ENCODE measurements at places on chromosomes 7 and 10.

GRCh38 chr7:145848691-145849090, 267.9 kb upstream of the CNTNAP2 start:
- no peak for DNase-seq

DNA sequence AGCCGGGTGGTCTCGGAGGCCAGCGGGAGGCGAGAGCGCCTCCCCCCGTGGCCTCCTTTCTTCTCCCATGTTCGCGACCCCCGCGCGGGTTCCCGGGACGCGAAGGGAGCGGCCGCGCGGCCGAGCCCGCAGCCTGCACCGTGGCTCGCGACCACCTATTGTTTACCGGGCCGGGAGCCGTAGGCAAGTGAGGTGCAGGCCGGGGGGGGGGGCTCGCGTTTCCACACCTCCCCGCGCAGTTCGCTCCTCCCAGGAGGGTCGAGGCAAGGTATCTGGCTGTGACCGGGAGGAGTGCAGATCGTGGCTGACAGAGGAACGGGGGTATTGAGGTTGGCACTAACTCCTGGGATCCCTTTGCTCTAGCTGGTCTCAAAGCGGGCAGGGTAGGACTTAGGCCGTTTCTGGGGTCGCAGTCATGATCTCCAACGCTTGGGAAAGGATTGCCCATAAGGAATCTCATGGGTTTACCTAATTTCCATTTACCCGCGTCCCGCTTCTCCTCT, 734 bp downstream of the PTPN12 start:
- DNase-seq = peak; percentile 14

DNA sequence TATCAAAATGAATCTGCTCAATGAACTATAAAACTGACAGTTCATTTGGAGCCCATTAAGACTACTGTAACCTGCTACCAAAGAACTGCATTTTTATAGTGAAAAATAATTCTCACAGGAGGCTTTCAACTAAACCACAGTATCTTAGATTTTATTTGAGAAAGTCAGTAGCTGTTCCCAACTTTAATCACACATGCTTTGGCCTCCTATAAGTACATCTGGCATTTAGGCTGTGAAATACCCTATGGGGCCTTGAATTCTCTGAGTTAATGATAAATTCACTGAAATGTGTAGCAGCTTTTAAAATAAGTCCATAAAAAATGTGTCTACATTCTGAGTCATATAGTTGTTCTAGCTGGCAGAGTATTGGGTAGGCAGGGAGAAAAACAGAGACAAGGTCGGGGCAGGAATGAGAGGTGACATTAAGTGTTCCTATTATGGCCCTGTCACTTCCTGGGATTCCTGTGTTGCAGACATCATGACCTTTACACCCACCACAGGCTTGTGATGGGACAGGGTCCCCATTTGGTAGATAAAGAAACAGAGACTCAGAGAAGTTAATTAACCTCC, 588.8 kb downstream of the REEP3 start:
- DNase-seq = no peak

DNA sequence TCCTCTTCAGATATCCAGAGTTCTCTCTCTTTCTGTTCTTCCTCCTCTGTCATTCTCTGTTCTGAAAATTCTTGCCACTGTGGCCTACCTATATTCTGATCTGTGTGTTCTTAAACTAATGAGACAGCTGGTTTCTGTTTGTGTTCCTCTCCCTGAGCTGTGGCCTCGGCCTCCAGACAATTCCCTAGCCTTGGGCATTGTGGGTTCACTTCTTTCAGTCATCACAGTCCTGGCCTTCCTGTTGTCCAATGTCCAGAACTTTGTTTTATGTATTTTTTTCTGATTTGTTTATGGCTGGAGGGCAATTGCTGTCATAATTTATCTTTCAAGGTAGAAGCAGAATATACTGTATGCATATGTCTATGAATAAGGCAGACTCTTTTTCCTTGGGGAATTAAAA, 173.2 kb upstream of the MTPN start:
- DNase-seq = no peak

GRCh38 chr10:61845950-61846268, 55.6 kb upstream of the ARID5B start:
- DNase-seq = no peak

- DNase-seq = peak; percentile 17
Observed at GRCh38 chr10:96417441-96417840, 58.6 kb upstream of the OPALIN start.

GRCh38 chr7:38383281-38383680, 109.8 kb upstream of the TARP start:
- no peak for DNase-seq

- DNase-seq = no peak
Observed at GRCh38 chr7:124881981-124882380, 47.6 kb downstream of the POT1 start.

GRCh38 chr10:46516660-46517416, 39.6 kb downstream of the GPRIN2 start:
- DNase-seq = no peak

- peak; percentile 25 for DNase-seq
Observed at GRCh38 chr7:5634107-5634950, 147.1 kb downstream of the RNF216 start.

- no peak for DNase-seq
Observed at GRCh38 chr7:144822223-144822622, 13.6 kb downstream of the TPK1 start.

DNA sequence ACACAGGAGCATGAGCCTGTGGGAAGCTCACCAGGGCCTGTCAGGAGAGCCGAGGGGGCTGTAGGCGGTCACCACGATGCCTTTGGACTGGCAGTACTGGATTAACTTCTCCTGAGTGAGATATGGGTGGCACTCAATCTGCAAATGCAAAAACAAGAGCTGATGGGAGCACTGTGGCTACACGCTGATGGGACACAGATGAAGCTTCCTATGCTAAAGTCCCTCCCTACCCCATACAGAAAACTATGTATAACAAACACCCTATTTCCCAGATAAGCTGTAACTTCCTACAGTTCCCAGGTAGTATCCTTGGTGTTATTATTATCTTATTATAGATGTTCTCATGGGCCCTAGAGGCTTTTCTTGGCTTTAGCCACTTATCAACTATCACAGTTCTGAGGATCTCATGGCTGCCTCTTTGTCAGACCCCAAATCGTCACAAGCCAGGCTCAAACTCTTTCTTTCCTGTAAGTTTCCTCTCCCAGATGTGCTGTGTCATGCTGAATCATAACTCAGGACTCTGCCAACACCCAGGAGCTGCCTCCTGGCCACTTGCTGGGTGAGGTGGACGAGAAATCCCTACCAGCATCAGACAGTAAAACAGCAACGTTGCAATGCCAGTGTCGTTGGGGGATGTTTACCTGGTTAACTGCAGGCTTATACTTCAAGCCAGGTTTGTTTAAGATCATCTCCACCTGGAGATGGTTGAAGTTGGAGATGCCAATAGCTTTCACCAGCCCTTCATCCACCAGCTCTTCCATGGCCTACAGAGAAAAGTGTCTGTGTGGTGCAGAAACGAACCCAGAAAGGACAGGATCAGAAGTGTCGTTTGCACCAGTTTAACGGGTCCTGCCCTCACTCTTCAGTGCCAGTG, 10.3 kb downstream of the AKR1B1 start:
- no peak for DNase-seq

DNA sequence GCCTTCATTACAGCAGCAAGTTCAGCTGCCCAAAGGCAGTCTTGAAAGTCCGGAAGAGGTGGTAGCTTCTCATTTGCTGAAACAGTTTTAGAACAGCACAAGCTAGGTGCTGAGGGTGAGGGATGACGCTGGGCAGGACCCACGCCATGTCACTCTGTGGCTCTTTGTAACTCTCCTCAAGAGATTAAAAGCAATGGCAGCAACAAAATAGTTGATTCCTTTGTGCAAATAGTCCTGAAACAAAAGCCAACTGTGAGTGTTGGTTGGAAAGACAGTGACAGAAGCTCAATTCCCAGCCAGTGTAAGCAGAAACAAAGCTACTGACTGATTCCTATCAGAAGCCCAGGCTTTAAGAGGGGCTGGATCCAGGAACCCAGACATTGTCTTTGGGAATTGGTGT, 47.6 kb upstream of the AQP1 start:
- no peak for DNase-seq

DNA sequence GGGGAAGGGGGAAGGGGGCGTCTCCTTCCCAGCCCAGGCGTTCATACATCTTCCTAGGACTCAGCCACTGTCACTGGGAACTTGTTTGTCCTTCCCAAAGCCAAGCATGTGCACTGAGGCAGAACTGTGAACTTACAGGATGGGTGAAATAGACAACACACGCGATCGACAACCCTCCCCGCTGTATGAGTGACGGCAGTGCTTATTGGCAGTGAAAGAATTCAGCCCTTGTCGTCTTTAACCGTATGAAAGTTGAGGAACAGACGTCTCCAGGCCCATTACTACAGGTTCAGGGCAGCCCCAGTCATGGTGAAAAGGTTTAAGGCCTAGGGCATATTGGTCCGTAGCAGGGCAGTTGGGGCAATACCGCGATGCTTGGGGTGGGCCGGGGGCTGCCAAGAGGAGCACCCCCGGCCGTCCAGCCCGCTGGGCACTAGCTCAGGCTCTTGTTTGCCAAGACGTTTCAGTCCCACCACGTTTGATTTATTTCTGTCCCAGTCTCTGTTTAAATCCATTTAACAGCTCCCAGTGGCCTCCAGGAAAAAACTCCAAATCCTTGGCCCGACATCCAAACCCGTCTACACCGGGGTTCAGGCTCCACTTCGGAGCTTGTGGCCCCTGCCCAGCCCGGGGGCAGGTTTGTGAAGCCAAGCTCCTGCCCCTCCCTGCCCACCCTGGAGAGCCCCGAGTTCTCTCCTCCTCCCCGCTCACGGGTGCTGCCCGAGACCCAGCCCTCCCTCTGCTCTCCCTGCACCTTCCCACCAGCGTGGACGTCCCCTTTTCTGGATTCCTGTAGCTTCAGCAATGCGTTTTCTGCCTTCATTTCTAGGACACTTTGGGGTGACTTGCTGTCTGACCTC, 159.8 kb downstream of the DNAJB6 start:
- DNase-seq = no peak

DNA sequence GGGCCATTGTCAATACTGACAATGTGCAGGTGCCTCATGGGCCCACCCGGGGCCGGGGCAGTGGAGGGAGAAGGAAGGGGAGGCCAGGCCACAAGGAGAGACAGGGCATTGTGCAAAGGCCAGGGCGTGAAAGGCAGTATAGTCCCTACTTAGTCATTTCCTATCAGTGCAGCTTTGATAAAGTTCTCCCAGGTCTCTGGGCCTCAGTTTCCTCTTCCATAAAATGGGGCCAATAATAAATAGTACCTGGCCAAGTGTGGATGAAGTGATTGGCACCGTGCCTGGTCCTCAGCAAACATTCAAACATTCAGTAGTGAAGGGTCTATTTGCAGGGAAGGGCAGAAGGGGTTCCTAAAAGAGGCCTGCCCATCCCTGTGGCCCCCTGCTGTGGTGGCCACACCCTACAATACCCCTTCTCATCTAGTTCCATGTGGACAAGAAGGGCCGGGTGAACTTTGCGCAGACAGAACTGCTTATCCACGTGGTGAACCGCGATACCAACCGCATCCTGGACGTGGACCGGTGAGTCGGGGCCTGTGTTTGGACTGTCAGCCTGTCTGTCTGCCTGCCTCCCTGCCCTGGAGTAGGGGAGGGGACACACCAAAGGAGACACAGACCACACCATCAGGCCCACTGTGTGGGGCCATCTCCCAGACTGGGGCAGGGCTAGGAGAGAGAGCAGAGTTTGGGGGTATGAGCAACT, 36.9 kb upstream of the VSIR start:
- DNase-seq = no peak

DNA sequence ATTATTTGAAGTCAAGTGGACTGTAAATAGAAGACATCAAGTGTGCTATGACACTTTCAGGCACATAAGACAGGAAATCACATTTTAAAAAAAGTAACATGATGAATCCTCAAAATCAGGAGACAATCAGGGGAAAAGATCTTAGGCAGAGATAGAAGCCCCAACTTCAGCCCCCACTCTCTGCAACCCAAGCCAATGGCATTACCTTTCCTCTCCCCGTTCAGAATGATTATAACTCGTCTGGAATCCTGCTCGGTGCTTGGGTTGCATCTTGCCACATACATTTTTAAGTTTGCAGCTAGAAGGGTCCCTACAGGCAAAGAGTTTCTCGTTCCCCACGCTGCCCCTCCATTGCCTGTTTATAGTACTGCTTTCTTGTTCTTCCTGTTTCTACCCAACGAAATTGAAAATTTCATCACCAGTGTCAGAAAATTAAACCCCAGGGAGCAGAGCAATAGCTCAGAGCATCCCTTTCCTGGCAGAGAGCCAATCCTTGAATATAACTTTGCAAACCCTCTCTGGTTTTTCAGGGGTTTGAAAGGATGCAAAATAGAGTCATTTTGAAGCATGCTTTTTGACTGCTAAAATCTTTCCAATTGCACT, 260.5 kb upstream of the AOAH start:
- no peak for DNase-seq

DNA sequence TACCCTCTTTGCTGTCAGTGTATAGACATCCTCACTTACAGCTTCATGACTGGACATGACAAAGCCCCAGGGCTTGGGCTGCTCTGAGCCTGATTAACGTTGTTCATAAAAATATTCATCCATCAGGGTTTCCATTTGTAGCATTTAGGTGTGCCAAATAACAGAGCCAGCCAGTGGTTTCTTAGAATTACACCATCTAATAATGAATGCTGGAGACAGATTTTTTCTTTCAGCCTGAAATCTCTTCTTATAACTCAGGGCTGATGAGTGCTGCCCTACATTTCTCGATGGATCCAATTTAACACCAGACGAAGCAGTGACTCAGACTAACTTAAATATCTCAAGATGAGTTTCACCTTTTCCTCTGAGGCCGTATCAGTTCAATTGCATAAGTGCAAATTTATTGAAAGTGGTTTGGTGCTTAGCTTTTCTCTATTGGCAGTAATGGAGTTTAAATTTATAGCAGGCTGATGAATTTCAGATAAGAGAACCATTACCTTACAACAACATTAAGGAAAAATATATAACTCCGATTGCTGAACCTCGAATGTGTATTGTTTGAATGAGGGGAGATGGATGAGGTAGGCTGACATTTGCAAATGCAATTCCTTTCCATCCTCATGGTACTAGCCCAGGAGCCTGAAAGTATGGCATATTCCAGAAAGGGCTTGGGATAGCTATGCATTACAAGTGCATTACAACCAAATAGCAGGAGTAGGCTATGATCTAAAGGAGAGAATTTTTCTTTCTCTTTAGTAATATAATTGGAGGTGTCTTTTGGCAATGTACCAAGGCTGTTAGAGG, 900.6 kb downstream of the KCNMA1 start:
- DNase-seq = no peak

DNA sequence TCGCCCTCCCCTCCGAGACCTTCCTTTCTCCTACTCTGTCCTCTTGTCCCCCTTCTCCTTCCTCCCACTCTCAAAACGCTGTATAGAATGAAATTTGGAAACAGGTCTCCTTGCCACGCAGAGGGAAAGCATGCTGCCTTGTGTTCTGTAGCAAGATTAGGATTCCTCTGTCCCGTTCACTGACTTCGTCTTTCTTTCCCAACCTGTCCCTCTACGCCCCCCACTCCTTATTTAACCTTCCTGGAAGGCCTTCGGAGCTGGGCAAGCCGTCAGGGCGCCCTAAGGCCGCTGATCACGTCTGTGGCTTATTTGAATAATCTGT, 1.3 kb downstream of the HOXA9 start:
- no peak for DNase-seq

- DNase-seq = no peak
Observed at GRCh38 chr10:91198781-91199180, 21.7 kb upstream of the PCGF5 start.

Measured in NCI-H510A treated with DMSO at 0.1 percent for 48 hours (cell line).